GM12892 (cell line): ENCODE measurements at places on chromosomes 3 and 15.

DNA sequence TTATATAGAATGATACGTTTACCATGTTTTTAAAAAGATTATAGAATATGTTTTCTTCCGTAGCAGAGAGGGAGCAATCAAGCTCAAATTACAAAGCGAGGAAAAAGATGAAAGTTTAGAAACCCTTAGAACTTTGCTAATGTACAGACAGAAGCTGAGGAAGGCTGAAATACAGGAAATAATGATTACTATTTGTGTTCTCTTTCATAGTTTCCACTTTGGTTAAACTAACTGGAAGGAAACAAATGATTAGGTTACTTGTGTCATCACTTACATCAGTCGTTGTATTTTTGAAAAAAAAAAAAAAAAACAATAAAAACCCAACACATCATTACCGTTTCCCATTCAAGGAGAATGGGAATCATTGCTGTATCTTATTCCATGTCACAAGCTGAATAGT is 337.8 kb upstream of the CBLB start:
- no peak for DNase-seq

DNA sequence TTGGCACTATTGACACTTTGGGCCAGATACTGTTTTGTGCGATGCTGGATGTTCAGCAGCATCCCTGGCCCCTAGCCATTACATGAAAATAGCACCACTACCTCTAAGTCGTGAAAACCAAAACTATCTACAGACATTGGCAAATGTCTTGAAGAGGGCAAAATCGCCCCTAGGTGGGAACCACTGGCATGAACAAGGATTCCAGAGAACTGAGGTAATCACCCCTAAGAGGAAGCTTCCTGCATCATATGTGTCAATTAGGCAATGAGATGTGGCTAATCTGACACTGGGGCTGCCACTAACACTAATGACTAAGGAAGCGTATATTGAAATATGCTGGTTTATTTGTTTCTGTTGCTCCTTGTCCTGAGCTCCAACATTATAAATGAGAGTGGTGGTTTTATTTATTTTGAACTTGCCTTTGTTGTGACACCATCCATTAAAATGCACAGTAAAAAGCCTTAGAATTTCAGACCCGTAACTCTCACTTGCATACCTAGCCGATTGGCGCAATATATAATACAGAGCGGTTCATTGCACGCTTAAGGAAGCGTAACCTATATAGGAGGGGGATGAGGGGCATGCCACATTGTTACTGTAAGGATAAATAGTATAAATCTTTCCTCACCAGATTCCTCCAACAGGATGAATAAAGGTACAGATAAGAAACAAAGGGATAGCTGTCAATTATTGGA is 299.8 kb upstream of the CNTN4 start:
- DNase-seq: no peak

- no peak for DNase-seq
Observed at GRCh38 chr3:124760601-124761000, 30.3 kb downstream of the UMPS start.

GRCh38 chr3:141646760-141647561 is 91.1 kb upstream of the RNF7 start:
- DNase-seq: no peak

DNA sequence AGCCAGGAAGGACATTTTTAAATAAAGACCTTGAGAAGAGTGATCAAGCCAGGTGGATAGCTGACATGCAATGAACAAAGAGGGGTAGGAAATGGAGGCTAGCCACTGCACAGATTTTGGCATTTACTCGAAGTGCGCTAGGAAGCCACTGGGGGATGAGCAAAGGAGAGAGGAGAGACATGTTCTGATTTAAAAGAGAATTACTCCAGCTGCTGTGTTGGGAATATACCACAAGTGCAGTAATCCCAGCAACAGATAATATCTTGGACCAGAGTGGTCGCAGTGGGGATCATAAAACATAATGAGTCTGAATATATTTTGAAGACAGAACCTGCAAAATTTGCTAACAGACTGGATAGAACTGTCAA is 19.9 kb downstream of the KPNA4 start:
- DNase-seq: no peak

- no peak for DNase-seq
Observed at GRCh38 chr15:56411122-56411749, 46.0 kb downstream of the TEX9 start.

DNA sequence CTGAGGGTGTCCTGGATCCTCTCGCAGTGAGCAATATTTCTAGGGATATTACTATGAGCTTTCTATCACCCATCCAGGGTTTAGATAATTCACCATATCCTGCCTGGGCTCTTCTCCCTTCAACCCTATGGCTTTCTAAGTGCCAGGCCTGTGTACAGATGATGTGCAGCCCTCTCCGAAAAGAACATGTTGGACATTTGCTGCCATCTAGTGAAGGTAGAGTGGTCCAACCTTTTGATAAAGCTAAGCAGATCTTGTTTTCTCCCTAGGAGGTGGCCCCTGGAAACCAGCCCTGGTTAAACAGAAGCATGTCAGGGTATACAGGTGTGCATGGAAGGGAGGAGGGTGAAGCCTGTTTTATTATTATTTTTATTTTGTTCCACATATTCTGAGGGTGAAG is 27.9 kb upstream of the SCN10A start:
- DNase-seq: no peak

DNA sequence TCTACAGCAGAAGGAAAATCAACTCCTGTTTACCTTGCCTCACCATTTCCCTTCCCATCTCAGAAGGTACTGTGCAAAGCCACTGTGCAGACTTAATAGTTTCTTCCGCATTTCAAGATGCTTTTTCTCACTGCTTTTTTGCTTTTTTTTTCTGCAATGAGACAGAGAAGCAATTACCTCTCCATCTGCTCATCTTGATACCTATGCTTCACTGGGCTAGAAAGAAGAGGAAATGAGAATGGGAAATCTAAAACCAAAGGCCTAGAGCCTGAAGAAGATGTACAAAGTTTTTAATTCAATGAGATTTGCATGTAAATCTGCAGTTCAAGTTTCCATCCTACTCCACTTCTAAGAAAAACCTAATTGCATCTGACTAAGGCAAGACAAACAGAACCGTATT is 238.1 kb upstream of the SETMAR start:
- DNase-seq: no peak

- no peak for DNase-seq
Observed at GRCh38 chr15:86373147-86373546, 293.5 kb downstream of the AGBL1 start.

DNA sequence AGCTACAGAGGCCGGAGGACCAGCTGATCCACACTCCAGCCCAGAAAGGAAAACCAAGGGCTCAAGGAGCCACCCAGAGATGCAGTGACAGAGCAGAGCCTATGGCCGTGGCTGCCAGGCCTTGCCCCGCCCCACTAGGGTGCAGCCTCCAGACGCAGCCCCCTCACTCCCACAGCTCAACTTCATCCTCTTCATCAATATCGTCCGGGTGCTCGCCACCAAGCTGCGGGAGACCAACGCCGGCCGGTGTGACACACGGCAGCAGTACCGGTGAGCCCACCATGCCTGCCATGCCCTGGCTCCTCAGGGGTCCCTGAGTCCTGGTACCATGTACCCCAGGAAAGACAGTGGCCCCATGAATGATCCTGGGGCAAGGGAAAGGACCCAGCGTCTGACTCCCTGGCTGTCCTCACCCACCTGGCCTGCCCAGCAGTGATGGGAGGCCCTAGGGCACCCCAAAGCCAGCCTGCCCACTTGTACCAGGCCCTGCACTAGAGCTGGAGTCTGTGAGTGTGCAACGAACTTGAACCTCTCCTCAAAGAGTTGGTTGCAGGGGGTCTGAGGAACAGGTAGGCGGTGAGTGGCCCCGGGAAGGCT is 24.2 kb downstream of the PTH1R start:
- no peak for DNase-seq

DNA sequence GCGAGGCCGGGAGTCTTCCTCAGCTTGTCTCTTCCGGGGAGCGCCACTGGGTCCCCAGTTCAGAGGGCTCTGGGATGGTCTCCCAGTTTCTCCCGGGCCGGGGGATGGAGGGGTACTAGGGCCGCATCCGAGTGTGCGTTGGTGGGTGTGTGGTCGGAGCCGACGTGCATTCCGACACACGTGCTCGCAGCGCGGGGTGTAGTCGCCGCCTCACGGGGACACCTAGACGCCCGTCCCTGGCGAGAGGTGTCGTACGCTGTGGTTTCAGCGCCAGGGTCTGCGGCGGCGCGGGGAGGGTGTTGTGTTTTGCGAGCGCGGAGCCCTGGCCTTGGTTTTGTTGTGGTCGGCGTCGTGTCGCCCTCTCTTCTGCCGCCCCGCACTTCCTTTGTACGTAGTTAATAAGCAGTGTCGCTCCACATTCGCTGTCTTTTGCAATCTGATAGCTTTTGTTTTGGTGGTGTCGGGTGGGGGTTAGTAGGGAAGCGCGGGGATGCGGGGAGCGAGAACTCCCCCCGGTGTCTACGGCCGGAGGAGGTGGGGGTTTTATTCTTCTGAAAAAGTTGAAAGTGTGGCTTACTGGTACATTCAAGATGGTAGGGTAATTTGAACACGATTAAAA is 2.2 kb downstream of the IGF1R start:
- no peak for DNase-seq

DNA sequence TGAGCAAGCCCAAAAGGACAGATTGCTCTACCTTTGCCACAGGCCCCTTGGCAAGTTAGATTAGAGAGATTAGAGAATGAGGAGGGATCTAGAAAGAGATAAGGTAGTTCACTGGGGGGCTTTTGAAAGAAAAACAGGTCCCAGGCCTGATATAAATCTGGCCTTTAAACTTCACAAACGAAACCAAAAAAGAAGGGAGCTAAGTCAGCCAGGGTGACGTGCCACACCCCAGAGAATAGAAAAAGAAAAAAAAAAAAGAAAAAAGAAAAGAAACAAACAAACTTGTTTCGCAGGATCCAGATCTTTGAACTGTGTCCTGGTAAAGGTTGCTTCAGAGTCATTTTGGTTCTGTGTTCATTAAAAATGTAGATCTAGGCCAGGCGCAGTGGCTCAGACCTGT is 3.6 kb downstream of the KAT2B start:
- no peak for DNase-seq

DNA sequence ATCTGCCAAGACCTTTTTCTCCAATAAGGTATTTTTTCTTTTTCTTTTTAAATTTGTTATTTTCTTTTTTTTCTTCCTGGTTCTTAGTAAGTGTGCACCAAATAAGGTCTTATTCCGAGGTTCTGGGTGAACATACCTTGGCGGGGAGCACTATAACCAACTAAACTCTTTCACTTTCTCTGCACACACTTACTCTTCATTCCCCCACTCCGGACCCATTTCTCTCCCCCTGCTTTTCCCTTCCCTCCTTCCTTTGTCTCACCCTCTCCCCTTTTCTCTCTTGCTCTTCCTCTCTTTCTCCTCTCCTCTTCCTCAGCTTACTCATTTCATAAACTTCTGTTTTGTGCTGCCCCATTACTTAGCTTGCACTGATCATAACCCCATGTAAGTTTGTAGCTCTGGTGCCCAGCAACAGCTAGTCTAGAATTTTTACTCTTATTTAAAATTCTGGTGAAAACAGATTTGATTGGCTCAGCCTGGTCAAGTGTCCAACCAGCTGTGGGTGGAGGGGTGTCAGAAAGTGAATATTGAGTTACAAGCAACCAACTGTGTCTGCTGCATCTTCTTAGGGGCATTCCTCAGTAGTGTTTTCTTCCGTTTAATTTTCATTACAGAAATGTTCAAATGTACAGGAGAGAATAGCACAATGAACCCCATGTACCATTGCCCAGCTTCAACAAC is 297.5 kb downstream of the SHQ1 start:
- DNase-seq: no peak

GRCh38 chr3:116445311-116445841 is at the start of gene LSAMP:
TSS of gene LSAMP (minus strand) at chr3:116445487.
- DNase-seq: no peak

GRCh38 chr3:125146626-125147490 is 65.7 kb downstream of the SLC12A8 start:
- no peak for DNase-seq

DNA sequence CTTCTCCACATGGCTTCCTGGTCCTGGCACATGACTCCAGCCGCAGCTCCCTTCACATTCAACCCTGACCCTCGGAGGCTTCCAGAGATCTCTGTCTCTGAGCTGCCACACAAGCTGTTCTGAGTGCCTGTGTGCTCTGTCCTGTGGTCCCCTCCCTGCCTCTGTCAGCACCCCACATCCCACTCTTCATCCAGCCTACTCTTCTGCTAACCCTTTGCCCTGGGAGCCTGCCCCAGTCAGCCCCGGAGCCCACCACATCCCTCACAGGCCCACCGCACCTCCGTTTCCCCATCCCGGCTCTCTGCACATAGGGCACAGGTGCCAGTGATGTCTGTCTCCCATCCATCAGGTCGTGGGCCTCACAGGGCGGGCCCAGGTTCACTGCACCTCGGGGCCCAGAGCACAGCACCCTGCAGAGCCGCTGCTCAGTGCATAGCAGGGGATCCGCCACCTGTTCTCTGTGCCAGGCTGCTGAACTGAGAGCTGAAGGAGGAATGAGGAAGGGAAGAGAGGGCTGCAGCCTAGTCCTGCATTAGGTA is 133.6 kb downstream of the UACA start:
- DNase-seq: no peak

DNA sequence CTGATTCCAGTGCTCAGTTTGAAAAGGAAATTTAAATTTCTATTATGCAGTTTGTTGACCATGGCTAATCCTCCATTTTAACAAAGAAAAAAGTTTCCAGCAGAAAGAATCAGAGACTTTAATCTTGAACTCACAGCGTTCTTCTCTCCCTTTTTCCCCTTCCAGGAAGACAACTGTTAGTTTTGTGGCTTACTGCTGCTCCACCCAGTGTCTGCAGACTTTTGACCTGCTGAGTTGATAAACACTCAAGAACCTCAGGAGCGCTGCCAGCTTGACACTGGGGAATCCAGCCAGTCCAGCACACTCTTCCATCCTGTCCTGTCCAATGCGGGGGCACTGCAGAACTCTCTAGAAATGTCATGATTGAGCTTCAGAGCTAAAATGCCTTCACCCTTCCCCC is 134.6 kb downstream of the LRRC28 start:
- no peak for DNase-seq

GRCh38 chr3:4491855-4492207 is 1.3 kb upstream of the ITPR1 start:
- no peak for DNase-seq

DNA sequence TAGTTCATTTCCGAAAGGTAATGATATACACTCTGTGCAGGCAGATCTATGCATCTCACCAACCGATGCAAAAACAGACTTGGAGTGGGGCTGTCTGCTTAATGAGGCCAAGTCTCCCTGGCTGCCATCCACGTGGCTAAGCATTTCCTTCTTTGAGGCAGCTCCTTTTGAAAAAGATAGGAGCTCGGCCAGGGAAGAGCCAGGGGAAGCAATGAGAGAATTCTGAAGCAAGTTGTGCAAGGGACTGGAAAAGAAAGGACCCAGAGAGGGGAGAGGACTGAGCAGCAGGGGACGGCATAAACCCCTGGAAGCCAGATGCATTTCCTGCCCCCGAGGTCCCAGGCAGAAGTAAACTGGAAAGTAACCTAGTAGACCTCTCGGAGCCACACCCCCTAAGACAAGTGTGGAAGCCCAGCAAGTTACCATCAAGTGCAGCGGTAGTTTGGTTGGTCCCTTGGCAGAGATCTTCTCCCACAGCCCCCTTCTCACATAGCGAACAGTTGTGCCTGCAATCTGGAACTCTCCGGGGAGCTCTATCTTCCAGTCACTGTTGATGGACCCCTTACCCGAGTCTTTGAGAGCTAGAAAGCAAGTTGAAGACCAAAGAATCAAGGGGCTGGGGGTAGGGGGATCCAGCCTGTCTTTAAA is 288.2 kb downstream of the ADAMTS17 start:
- DNase-seq: no peak
